ENCODE measurements at places on chromosomes 4 and X.

DNA sequence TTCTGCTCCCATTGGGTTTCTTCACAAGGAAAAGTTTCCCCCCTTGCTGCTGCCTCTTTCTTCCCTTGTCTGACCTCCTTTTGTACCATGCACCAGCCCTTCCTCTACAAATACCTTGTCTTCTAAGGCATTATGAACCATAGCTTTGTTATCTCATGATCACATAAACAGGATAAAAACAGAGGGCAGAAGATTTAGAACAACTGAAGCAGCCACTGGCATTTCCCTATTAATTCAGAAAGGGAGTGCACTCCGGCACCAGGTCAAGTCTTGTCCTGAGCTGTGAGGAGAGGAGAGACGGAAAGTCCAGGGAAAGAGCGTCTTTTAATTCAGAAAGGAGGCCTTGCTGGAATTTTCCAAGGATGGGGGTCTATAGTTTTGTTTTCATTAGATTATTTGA lies 281.7 kb downstream of the RCHY1 start:
- no peak overlapping the region for H3K27ac ChIP-seq
- H3K36me3 ChIP-seq, result no peaks in the 10 kb centered on the region
- no peaks in the 10 kb centered on the region for H3K4me1 ChIP-seq

- H3K4me3 ChIP-seq, result no peak overlapping the region
- DNase-seq, result no peak
- no peaks in the 10 kb centered on the region for H3K36me3 ChIP-seq
- H3K4me1 ChIP-seq, result no peaks in the 10 kb centered on the region
- no peaks in the 10 kb centered on the region for H3K27me3 ChIP-seq
Measured at GRCh38 chrX:5290635-5291034, 938.0 kb downstream of the NLGN4X start.

DNA sequence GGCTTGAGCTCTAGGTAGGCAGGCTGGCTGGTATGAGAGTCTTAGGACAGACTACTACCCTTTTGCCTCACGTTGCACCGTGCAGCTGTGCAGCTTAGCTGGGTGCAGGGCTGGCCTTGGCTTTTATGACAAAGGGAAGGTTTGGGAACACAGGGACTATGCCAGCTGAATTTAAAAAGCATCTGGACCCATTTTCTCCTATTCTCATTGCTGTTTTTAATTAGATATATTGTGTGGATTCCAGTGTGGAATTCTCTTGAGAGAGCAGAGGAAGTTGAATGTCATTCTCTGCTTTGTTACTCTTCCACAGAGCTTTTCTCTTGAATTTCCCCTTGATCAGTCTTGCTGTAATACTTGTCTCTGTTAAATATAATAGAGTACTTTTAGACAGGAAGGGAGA lies 192.7 kb downstream of the ZNF330 start:
- H3K4me3 ChIP-seq, result no peak overlapping the region
- H3K4me1 ChIP-seq, result no peaks in the 10 kb centered on the region
- no peaks in the 10 kb centered on the region for H3K36me3 ChIP-seq
- no peaks in the 10 kb centered on the region for H3K27me3 ChIP-seq

- H3K4me1 ChIP-seq, result peaks cover 19% of the 10 kb centered on the region
- no peak overlapping the region for H3K27ac ChIP-seq
- H3K36me3 ChIP-seq, result no peaks in the 10 kb centered on the region
- no peak for DNase-seq
- no peaks in the 10 kb centered on the region for H3K27me3 ChIP-seq
- H3K4me3 ChIP-seq, result no peak overlapping the region
Measured at GRCh38 chr4:118350961-118351360, 1.8 kb downstream of the PRSS12 start.

- DNase-seq, result no peak
- no peaks in the 10 kb centered on the region for H3K27me3 ChIP-seq
- no peaks in the 10 kb centered on the region for H3K4me1 ChIP-seq
- H3K36me3 ChIP-seq, result no peaks in the 10 kb centered on the region
Measured at GRCh38 chrX:6095469-6095868, 133.2 kb downstream of the NLGN4X start.

GRCh38 chr4:158067646-158068045 lies 105.2 kb downstream of the GASK1B start:
- no peak overlapping the region for H3K4me3 ChIP-seq
- no peaks in the 10 kb centered on the region for H3K36me3 ChIP-seq
- H3K4me1 ChIP-seq, result no peaks in the 10 kb centered on the region
- H3K27me3 ChIP-seq, result no peaks in the 10 kb centered on the region
- DNase-seq, result no peak

GRCh38 chr4:41369680-41370079 lies 113.0 kb downstream of the UCHL1 start:
- no peak overlapping the region for H3K4me3 ChIP-seq
- peaks cover 38% of the 10 kb centered on the region for H3K36me3 ChIP-seq
- H3K27me3 ChIP-seq, result no peaks in the 10 kb centered on the region
- H3K4me1 ChIP-seq, result peaks cover 1% of the 10 kb centered on the region

DNA sequence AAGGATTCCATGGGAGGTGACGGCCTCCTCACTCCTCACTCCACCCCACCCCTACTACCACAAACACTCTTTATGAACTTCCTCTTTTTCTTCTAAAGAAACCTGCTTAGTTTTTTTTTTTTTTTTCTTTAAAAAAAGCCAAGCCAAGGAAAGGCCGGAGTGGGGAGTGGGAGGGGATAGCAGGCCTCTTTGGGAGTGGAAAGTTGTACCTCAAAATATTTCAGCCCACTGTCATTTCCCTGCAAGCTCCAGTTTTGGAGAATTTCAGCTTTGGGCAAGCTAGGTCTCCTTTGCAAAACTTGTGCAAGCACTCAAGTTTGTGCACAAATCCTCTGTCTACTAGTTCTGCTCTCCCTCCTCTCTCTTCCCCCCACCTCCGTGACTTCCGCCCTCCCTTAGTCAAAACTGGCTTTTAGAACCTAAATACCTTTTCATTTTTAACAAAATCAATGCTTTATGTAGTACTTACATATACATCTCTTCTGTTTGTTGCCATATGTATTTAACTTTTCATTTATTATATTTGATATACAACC lies 512 bp upstream of the ANTXR2 start:
- peak overlapping the region; percentile 62 for H3K4me3 ChIP-seq
- no peaks in the 10 kb centered on the region for H3K27me3 ChIP-seq
- no peak for DNase-seq
- H3K27ac ChIP-seq, result peak overlapping the region; percentile 76
- H3K4me1 ChIP-seq, result peaks cover 52% of the 10 kb centered on the region
- peaks cover 17% of the 10 kb centered on the region for H3K36me3 ChIP-seq

DNA sequence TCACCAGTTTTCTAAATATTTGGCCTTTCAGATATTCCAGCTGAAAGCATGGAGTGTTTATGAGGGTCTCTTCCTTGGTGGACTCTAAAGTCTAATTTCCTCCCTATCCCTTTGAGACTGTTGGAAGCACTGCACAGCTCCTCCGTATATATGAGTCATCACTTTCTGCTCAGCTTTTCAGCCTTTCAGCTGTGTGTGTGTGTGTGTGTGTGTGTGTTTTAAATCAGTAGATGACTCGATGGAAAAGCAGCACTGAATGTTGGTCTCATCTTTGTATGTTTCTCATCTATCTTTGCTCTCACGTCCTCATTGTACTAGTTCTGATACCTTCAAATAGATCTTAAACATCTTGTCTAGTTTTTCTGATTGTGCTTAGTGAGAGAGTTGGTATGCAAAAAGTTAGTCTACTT lies 81.6 kb downstream of the ZFX start:
- H3K4me3 ChIP-seq, result no peak overlapping the region
- no peaks in the 10 kb centered on the region for H3K27me3 ChIP-seq
- H3K4me1 ChIP-seq, result peaks cover 2% of the 10 kb centered on the region
- no peak for DNase-seq
- no peak overlapping the region for H3K27ac ChIP-seq
- no peaks in the 10 kb centered on the region for H3K36me3 ChIP-seq

- no peaks in the 10 kb centered on the region for H3K4me1 ChIP-seq
- no peak overlapping the region for H3K27ac ChIP-seq
- peaks cover 3% of the 10 kb centered on the region for H3K27me3 ChIP-seq
Measured at GRCh38 chr4:53686521-53686920, 95.2 kb upstream of the LNX1 start.

GRCh38 chr4:133513901-133514300 lies 364.8 kb downstream of the PCDH10 start:
- no peak overlapping the region for H3K27ac ChIP-seq
- no peak overlapping the region for H3K4me3 ChIP-seq
- H3K36me3 ChIP-seq, result no peaks in the 10 kb centered on the region
- no peaks in the 10 kb centered on the region for H3K4me1 ChIP-seq

GRCh38 chrX:64975491-64975890 lies 759 bp downstream of the ZC4H2 start:
- H3K4me1 ChIP-seq, result no peaks in the 10 kb centered on the region
- H3K27ac ChIP-seq, result no peak overlapping the region
- H3K36me3 ChIP-seq, result no peaks in the 10 kb centered on the region
- H3K27me3 ChIP-seq, result no peaks in the 10 kb centered on the region

DNA sequence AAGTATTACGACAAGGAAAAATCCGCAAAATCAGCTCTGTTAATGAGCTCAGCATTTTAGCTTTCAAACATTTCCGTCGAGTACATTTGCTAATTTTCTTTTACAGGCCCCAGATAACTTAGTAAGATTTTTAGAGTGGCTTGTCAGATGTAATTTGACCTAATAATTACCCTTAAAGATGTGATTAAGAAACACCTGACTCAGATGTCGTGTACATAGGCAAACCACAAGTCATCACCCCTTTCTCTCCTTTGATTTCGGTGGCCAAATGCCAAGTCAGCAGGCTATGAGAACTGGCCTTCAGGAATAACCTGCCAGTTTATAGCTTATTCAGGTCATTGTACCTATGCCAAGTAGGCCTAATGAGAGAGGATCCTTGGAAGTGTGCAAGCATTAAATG lies 369.6 kb downstream of the PCDH7 start:
- H3K4me1 ChIP-seq, result peaks cover 29% of the 10 kb centered on the region
- H3K27ac ChIP-seq, result peak overlapping the region; percentile 58
- peak; percentile 79 for DNase-seq
- H3K4me3 ChIP-seq, result no peak overlapping the region
- H3K27me3 ChIP-seq, result no peaks in the 10 kb centered on the region
- no peaks in the 10 kb centered on the region for H3K36me3 ChIP-seq

DNA sequence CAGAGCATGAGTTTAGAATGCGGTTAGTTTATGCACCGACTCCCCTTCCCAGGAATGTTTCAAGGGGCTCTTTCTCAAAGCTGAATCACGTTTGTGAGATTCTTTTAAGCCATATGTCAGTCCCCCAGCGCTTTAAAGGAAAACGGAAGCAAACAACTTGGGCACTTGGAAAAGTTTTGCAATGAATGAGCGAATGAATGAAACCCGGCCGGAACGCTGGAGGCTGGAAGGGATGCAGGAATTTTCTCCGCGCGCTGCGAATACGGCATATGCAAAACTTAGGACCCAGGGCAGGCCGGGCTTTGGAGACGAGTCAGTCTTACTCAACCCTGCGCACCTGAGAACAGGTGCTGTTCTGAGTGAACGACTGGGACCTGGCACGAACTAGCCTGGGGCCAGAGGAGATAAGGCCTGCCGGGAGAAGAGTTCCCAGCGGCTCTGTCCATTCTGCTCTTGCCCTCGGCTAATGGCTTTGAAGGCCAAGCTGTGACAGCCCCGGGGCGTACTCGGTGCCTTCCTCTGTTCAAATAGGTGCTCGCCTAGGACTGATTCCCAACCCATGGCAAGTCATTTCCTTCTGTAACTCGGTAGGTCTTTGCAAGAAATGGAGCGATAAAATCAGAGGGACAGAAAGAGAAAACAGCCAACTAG lies 743 bp upstream of the NRK start:
- H3K4me3 ChIP-seq, result no peak overlapping the region
- H3K27me3 ChIP-seq, result peaks cover 5% of the 10 kb centered on the region
- no peak overlapping the region for H3K27ac ChIP-seq
- no peak for DNase-seq
- H3K36me3 ChIP-seq, result no peaks in the 10 kb centered on the region

- no peak for DNase-seq
- H3K27ac ChIP-seq, result no peak overlapping the region
- H3K4me1 ChIP-seq, result peaks cover 2% of the 10 kb centered on the region
- H3K36me3 ChIP-seq, result no peaks in the 10 kb centered on the region
Measured at GRCh38 chr4:26148927-26149326, 171.9 kb upstream of the RBPJ start.

GRCh38 chr4:92382128-92382527 lies 78.4 kb downstream of the GRID2 start:
- H3K27ac ChIP-seq, result no peak overlapping the region
- no peaks in the 10 kb centered on the region for H3K36me3 ChIP-seq
- DNase-seq, result no peak
- no peaks in the 10 kb centered on the region for H3K27me3 ChIP-seq
- no peaks in the 10 kb centered on the region for H3K4me1 ChIP-seq
- no peak overlapping the region for H3K4me3 ChIP-seq

GRCh38 chr4:176875446-176875930 lies 82.8 kb upstream of the VEGFC start:
- no peak overlapping the region for H3K4me3 ChIP-seq
- H3K4me1 ChIP-seq, result no peaks in the 10 kb centered on the region
- no peaks in the 10 kb centered on the region for H3K36me3 ChIP-seq
- H3K27me3 ChIP-seq, result no peaks in the 10 kb centered on the region
- H3K27ac ChIP-seq, result no peak overlapping the region

GRCh38 chr4:5724377-5724776 lies 13.4 kb downstream of the EVC start:
- DNase-seq, result no peak
- H3K36me3 ChIP-seq, result peaks cover 64% of the 10 kb centered on the region
- no peaks in the 10 kb centered on the region for H3K4me1 ChIP-seq
- H3K4me3 ChIP-seq, result no peak overlapping the region

- H3K4me1 ChIP-seq, result peaks cover 11% of the 10 kb centered on the region
- no peak overlapping the region for H3K4me3 ChIP-seq
- H3K27ac ChIP-seq, result no peak overlapping the region
Measured at GRCh38 chr4:78707268-78707667, 68.9 kb upstream of the BMP2K start.

- no peak overlapping the region for H3K27ac ChIP-seq
- H3K4me1 ChIP-seq, result no peaks in the 10 kb centered on the region
- H3K36me3 ChIP-seq, result no peaks in the 10 kb centered on the region
- DNase-seq, result no peak
Measured at GRCh38 chr4:110418641-110419040, 57.3 kb upstream of the ENPEP start.

GRCh38 chrX:106391284-106391911 lies 220.4 kb upstream of the RADX start:
- H3K36me3 ChIP-seq, result no peaks in the 10 kb centered on the region
- no peaks in the 10 kb centered on the region for H3K27me3 ChIP-seq
- no peak overlapping the region for H3K27ac ChIP-seq
- H3K4me1 ChIP-seq, result no peaks in the 10 kb centered on the region
- H3K4me3 ChIP-seq, result no peak overlapping the region

GRCh38 chrX:153667956-153668396 lies 5.6 kb downstream of the PNCK start:
- H3K4me3 ChIP-seq, result no peak overlapping the region
- H3K27ac ChIP-seq, result no peak overlapping the region
- H3K36me3 ChIP-seq, result no peaks in the 10 kb centered on the region
- no peaks in the 10 kb centered on the region for H3K4me1 ChIP-seq
- DNase-seq, result no peak
- H3K27me3 ChIP-seq, result no peaks in the 10 kb centered on the region

All from RWPE2 (cell line).